ENCODE measurements at places on chromosomes 1 and 21.
A peak's percentile ranks its signal among the peaks of the same experiment; 100 is the strongest.

- no peak for DNase-seq
These were observed 31.9 kb upstream of the KCNA2 start for GRCh38 chr1:110638058-110638457.

GRCh38 chr1:53406551-53407235 is 52.5 kb upstream of the DMRTB1 start:
- DNase-seq, result no peak

DNA sequence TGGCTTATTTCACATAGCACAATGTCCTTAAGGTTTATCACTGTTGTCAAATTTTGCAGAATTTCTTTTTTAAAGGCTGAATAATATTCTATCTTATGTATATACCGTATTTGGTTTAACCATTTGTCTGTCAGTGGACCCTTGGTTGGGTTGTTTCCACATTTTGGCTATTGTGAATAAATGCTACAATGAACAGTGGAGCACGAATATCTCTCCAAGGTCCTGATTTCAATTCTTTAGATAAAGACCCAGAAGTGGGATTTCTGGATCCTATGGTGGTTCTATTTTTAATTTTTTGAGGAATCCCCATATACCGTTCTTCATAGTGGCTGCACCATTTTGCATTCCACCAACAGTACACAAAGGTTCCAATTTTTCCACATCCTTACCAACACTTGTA is 5.8 kb upstream of the ZBTB17 start:
- DNase-seq, result no peak

DNA sequence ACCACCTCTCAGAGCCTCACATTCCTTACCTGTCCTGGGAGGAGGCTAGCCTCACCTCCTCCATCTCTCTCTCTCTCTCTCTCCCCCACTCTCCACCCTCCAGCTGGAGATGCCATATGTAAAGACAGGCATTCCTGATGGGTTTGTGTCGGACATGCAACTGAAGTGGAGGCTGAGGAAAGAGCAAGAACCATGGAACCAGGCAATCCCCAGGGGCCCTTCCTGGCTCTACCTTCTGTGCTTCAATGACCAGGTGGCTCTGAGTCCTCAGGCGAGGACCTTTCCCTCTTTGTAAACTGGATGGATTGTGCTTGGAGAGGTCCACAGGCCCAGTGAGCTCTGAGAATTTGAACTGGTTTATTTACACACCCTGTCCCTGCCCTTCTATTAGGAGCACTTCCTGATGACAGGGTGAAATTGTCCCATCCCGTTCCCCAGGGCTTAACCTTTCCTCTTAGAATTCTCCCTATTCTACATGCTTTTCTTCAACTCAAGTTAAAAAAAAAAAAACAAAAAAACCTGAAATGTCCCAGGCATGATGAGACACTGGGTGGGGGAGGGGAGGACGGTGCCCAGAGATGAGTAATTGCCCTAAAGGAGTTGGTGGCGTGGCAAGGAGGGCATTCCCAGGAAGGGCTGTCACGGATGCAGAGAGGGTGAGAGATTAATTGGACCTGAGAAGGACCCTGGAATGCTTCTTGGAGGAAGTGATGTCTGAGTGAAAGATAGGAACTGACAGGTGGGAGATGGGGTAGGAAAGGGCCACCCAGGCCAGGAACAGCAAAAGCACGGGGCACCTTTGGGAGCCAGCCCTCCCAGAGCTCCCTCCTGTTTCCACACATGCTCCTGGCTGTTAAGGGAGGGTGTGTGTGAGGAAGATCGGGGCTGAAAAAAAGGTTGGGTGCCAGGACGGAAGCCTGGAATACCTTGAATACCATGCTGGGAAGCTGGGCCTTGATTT is 50.2 kb upstream of the WASF2 start:
- no peak for DNase-seq

GRCh38 chr1:76291737-76292136 is 217.2 kb downstream of the ST6GALNAC3 start:
- DNase-seq, result no peak

- DNase-seq, result no peak
These were observed 2.1 kb downstream of the IFI6 start for GRCh38 chr1:27669876-27670275.

GRCh38 chr1:200314085-200314750 is 95.6 kb downstream of the ZNF281 start:
- no peak for DNase-seq

GRCh38 chr21:46254208-46254975 is 25.8 kb upstream of the LSS start:
- no peak for DNase-seq

GRCh38 chr1:1665815-1666251 is 7.0 kb upstream of the CDK11B start:
- DNase-seq, result no peak

DNA sequence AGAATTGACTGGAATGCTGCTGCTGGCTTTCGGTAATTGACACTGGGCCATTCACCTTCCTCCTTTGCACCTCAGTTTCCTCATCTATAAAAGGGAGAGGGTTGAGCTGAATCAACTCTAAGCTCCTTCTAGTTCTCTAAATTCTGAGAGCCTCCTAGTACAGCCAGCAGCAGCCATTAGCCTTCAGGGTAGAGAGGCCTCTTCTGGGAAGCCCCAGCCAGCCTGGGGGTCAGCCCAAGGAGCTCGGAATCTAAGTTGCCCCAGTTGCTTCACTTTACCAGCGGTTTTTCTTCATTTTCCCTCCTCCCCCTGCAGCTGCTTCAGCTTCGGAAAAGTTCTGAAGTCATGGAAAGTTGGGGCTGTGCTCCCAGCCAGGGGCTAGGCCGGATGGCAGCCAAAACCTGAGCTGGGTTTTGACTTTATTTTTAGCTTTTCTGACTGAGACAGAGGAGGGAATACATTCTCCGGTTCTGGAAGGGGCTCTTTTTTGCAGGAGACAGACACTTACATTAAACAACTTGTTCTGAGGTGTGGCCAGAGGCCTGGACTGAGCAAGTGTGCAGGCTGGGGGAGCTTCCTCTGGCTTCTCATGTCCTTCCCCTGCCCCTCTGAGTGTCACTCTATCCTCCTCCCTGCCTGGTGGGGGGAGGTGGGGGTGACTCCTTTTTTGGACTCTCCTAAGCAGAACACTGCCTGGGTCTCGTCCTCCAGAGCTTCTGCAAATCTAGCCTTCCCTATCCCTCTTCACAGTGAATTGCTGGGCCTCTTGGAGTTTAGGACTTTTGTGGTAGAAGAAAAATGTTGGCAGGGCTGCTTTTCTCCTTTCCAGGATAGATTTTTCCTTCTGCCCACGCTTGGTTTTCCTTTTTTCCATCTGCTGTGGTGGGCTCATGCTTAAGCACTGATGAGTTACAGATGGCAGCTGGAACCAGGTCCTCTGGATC is 14.4 kb downstream of the LMNA start:
- no peak for DNase-seq

- no peak for DNase-seq
These were observed 366.9 kb upstream of the VAMP3 start for GRCh38 chr1:7404046-7404742.

DNA sequence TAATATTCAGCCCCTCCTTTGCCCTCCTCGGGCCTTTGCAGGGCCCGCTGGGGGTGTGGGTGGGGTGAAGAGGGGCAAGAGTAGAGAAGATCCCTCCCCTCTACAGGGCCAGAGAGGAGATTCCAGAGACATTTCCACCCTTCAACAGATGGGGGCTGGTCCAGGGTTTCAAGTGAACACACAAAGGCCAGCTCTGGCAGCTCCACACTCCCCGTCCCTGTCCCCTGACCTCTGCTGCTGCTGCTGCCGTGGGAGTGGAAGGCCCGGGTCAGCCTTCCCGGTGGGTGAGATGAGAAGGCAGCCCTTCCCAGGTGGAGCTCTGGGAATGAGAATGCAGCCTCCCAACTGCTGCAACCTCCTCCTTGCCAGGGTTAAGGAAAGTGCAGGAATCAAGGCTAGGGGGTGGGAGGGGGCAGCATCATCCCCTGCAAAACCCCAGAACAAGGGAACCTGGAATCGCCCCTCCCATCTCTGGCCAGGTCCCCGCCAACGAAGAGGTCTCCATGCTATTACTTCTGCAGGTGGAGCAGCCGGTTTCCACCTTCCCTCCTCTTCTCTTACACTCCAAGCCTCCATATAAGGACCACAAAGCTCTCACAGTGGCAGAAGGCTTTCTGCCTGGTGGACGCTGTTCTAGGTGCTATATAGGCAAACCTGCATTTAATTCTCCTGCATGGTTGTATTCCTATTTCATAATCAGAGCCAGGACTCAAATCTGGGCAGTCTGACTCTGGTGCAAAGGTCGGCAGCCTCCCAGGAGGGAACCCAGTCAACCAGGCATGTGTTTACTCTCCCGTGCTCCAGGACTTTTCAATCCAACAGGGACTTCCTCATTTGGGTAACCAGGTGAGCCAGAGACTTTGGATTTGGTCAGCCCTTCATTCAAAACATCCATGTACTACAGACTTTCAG is 22.9 kb upstream of the ARHGEF10L start:
- no peak for DNase-seq

DNA sequence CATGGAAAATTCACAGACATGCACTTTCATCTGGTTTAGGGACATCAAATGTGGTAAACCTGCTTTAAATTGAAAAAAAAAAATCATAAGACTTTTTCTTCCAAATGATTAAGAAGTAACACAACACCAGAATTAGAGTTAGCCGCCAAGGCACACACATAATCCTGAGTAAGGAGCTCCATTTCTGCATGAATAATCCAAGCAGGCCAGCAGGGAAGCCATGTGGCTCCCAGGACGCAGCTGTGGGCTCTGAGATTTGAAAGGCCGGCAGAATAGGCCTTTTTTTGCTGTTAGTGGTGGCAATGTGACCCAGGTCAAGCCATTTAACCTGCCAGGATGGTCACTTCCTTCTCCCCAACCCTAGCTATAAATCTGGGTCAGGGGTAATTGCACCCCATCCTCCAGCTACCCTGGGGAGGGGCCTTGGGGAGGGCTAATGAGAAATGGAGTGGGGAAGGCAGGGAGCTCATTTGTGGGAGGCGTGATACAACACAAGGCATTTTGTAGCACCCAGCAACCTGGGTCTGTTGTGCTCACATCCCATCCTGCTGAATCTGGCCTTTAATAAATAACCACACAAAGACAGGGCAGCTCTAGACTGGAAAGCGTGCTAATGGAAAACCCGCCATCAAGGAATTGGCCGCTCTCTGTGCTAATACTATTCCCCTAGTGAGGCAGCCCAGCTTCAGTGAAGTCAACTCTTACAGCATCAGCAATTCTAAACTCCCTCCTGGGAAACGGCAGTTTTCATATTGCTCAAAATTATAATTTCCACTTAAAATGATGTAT is 178.5 kb downstream of the RHOU start:
- DNase-seq, result no peak

DNA sequence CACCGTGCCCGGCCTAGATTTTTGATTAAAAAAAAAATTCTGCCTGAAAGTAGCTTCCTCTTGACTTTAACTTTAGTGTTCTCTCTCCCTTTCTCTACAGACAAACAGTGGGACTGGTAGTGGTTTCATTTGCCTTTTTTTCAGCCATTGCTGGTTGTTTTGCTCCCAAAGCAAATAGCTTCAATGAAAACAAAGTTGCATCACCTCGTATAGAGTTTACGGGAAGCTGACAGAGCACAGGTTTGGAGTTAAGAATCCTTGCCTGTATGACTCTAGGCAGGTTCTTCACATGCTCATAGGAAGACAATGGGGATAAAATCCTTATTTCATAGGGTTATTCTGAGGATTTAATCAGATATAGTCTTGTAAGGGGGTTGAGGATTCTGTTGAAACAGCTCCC is 21.6 kb downstream of the AADACL4 start:
- DNase-seq, result no peak

GRCh38 chr1:79376106-79376505 is 369.6 kb upstream of the ADGRL4 start:
- DNase-seq, result no peak

DNA sequence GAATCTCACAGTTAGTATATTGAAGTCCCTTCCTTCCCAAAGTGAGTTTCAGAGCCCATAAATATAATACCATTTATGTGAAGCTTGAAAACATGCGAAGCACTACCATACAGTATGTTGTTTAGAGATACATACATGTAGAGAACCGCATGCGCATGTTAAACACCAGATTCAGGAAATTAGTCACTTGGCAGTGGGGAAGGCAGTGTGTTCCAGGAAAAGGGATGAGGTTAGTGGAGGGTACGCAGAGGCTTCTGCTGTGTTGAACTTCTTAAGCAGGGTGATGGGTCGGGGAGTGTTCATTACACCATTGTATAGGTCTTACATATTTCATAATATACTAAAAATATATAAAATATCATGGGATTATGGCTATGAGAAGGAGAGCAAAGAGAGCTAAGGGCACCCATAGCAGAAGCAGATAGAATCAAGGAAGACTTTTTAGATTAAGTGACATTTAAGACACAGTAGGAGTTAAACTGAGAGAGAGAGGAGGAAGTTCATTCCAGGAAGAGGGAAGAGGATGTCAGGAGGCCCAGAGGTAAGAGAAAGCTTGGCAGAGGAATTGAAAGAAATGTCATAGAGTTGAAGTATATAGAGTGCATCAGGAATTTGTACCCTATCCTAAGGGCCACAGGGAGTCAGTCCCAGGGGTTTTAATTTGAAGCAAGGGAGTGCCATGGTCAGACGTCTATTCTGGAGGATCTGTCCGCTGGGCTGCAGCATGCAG is 43.5 kb upstream of the SARS1 start:
- no peak for DNase-seq

GRCh38 chr1:208132287-208132882 is 111.8 kb downstream of the PLXNA2 start:
- peak; percentile 81 for DNase-seq

GRCh38 chr1:58480191-58480590 is 66.3 kb downstream of the OMA1 start:
- no peak for DNase-seq

GRCh38 chr1:12065872-12066271 is 2.8 kb downstream of the TNFRSF8 start:
- no peak for DNase-seq

DNA sequence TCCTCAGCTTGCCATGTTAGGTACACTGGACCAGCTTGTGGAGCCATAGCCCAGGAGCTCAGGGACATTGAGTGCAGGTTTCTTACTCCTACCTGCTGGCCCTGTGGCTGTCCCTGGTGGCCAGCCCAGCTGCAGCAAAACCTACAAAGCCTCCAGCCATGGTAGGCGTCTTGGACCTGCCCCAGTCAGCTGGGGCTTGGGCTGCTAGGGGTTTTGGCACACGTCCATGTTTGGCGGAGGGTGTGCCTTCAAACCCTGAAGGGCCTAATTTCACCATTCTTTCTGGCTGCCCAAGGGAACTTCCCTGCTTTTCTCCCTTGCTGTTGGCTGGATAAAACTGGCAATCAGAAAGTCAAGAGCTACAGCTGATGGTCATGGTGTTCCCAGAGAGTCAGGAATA is 25.4 kb downstream of the HMGCS2 start:
- DNase-seq, result no peak

DNA sequence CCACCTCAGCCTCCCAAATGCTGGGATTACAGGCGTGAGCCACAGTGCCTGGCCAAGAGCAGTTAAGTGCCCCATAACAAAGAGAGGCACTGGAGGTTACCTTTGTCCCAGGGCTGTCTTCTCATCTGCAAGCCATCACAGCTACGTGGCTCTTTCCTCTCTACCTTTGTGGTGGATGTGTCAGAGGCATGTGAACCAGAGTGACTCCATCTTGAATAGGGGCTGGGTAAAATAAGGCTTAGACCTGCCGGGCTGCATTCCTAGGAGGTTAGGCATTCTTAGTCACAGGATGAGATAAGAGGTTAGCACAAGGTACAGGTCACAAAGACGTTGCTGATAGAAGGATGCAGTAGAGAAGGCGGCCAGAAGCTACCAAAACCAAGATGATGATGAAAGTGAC is 59.4 kb upstream of the POU2F1 start:
- no peak for DNase-seq

Measured in NCI-H1436 (cell line).